Heart left ventricle (tissue), 16 donors: ENCODE measurements at places on chromosomes 5 and 9. TPM values are rescaled to one million over a fixed set of nuclear protein-coding genes. Genes with fewer than 3 reads are reported as not detected.

Gene FAXDC2
- polyA plus RNA-seq, result 5.3 TPM

Gene TAF11L11
- not detected for polyA plus RNA-seq

Gene SH3RF2
- 31.3 TPM for polyA plus RNA-seq

Gene CDH6
- 1.1 TPM for polyA plus RNA-seq

Gene SPINK13
- polyA plus RNA-seq, result not detected

Gene FOXD4L6
- not detected for polyA plus RNA-seq

Gene BTNL8
- polyA plus RNA-seq, result not detected

Gene GABRA6
- polyA plus RNA-seq, result not detected

Gene PCA3
- polyA plus RNA-seq, result not detected

Gene MINAR2
- not detected for polyA plus RNA-seq

Gene DEPDC1B
- 0.10 TPM for polyA plus RNA-seq

Gene FAM153A
- polyA plus RNA-seq, result 3.1 TPM

Gene CLIC3
- polyA plus RNA-seq, result 3.9 TPM

Gene RGP1
- polyA plus RNA-seq, result 14.7 TPM
